ENCODE measurements at places on chromosomes 1 and 21. TPM values are rescaled to one million over a fixed set of nuclear protein-coding genes. Genes with fewer than 3 reads are reported as not detected.

The CD1B gene
- not detected for total RNA-seq

The LCE1C gene
- not detected for total RNA-seq

The MCOLN3 gene
- 10.8 TPM for total RNA-seq

GRCh38 chr1:21270086-21270689, 20.1 kb downstream of the ECE1 start:
- DNase-seq = peak; percentile 86

- no peak for DNase-seq
Observed at GRCh38 chr1:22332795-22333499, 118.7 kb upstream of the ZBTB40 start.

GRCh38 chr1:173545688-173546087, 57.2 kb downstream of the SLC9C2 start:
- DNase-seq = no peak

GRCh38 chr1:33410091-33410701, 20.7 kb downstream of the PHC2 start:
- DNase-seq = no peak

DNA sequence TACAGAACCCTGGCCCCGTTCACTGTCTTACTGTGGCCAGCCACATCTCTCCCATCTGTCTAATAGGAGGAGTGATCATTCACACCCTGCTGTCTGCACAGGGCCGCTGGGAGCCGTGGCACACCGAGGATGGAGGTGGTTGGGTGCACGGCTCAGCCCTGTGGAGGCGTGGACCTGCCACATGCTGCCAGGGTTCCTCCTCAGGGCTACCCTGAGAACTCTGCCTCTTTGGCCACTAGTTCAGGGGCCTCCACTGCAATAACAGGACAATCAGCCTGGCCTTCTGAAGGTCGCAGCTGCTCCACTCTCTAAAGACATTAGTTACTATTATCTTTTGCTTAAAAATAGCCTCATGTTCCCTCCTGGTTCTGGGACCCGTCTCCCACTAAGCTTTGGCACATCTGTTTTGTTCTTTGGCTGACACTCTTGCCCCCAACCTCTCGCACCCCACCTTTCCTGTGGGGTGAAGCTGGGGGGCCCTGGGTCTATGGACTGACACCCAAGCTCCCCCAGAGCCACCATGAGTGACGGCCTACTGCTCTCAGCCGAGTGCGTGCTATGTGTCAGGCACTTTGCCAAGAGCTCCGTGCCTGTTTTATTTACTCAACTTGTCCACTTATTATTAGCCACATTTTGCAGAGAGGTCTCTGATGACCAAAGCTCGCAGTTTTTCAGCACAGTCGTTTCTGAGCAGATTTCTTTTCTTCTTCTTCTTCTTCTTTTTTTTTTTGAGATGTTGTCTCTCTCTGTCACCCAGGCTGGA, 66.3 kb downstream of the ARHGEF10L start:
- peak; percentile 82 for DNase-seq

The GPA33 gene
- not detected for total RNA-seq

DNA sequence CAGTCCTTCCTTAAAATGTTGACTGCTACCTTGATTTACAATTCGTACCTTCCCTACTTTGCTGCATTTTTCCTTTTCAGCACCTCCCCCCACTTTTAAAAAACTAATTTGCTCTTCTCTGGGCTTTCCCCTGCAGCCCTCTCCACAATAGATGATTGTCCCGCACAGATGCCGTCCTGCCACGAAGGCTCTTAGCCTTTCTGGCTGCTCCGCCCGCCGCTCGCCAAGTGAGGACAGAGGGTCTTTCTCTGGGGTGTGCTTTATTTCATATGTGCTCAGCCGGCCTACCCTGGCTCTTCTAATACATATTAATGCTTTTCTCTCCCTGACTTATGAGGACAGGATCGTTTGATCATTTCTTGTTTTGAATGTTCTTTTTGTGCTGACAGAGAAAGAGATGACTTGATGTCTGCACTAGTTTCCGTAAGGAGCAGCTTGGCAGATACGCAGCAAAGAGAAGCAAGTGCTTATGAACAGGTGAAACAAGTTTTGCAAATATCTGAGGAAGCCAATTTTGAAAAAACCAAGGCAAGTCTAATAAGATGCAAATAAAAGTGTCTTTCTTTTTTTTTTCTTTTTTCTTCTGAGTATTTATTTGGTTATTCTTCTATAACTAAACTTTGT, 60.6 kb downstream of the SDCCAG8 start:
- DNase-seq = no peak

The TRIM46 gene
- total RNA-seq = 3.0 TPM

- no peak for DNase-seq
Observed at GRCh38 chr1:212670301-212670700, 29.3 kb downstream of the BATF3 start.

The CAMK1G gene
- 0.41 TPM for total RNA-seq

The CDKN2C gene
- 31.7 TPM for total RNA-seq

GRCh38 chr1:101235216-101235695, 1.6 kb upstream of the S1PR1 start:
- DNase-seq = no peak

DNA sequence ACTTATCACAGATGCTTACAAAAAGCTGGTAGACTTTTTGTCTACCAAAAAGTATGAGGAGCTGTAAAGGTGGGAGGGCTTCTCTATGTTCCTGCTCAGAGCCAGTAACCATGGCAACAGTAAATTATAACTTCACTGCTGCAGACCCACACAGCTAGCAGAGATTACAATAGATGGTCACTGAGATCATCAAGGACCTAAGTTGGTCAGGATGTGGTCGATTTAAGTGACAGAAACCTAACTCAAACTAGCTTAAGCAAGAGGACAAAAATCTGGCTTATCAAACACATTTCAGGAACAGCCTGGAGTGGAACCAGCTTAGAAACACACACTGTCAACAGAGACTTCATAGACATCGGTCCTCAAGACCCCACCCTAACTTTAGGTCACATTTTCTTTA, 113.4 kb upstream of the ATP1A1 start:
- no peak for DNase-seq

- DNase-seq = no peak
Observed at GRCh38 chr21:36209626-36210171, 53.1 kb downstream of the DOP1B start.

DNA sequence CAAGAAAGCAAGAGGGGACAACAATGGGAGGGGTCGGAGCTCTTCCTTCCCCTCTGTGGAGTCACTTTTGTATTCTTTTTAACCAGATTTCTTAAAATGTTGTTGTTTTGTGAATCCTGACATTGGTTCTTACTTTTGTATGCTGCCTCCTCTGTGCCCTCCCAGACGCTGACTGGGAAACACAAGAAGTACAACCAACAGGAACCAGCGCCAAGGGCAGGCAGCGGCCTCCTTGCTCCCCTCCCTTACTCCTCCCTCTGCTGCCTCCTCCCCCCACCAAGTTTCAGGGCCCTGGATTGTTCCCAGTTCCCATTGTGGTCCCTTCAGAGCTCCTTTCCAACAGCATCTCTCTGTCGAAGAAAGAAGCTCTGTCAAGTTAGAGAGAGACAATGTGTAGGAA, 111.1 kb downstream of the BRINP2 start:
- no peak for DNase-seq

GRCh38 chr1:245277276-245277675, 122.5 kb downstream of the KIF26B start:
- DNase-seq = no peak

- peak; percentile 78 for DNase-seq
Observed at GRCh38 chr1:40848530-40849189, 13.5 kb downstream of the CITED4 start.

GRCh38 chr1:198088360-198089071, 68.3 kb upstream of the NEK7 start:
- no peak for DNase-seq

DNA sequence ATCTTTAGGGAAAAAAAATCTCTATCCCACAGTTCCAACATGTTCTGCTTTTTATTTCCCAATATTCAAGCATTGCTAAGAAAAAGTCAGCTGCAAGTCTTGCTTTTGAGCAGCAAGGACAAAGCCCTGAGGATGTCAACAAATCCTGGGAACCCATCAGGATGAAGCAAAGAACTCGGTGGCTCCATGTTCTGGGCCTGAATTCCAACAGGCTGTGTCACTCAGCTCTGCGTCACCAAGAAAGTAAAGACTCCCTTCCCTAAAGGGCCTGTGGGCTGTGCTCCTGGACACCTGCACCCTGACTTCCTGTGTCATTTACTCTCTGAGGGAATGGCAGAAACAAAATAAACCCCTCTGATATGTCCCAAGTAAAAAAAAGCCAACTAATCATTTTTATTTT, 95.5 kb downstream of the TIAM1 start:
- DNase-seq = no peak

- DNase-seq = no peak
Observed at GRCh38 chr21:25062061-25062460, 545.2 kb downstream of the MRPL39 start.

- no peak for DNase-seq
Observed at GRCh38 chr1:229336345-229336744, 6.5 kb downstream of the CCSAP start.

The CFHR5 gene
- not detected for total RNA-seq

The BTBD8 gene
- total RNA-seq = 8.3 TPM

DNA sequence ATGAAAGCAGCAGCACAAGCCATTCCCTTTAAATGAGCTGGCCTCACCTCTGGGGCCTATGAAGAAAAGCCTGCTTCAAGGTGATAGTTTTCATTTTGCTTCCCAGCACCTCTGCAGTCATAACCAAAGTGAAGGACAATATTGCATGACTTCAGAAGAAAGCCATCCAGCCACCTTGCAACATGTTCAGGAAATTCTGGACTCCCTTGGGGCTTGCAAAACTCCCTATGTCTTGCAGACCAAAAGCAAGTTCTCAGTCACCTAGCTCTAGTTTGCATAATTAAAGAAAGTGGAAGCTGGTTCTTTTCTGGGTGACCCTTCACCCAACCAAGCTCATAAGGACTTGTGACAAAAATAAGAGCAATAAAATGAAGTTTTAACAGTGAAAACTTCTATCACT, 87.6 kb downstream of the GFI1 start:
- DNase-seq = no peak

The UBE2G2 gene
- total RNA-seq = 51.5 TPM
